Caki2 (cell line): ENCODE measurements at places on chromosomes 1 and 21. TPM values are rescaled to one million over a fixed set of nuclear protein-coding genes. Genes with fewer than 3 reads are reported as not detected.
A peak's percentile ranks its signal among the peaks of the same experiment; 100 is the strongest.

KLHDC7A gene
- total RNA-seq, result 14.4 and 16.3 TPM in 2 replicates

- no peak for DNase-seq
These were observed 91.3 kb upstream of the VAMP3 start for GRCh38 chr1:7679873-7680206.

DNA sequence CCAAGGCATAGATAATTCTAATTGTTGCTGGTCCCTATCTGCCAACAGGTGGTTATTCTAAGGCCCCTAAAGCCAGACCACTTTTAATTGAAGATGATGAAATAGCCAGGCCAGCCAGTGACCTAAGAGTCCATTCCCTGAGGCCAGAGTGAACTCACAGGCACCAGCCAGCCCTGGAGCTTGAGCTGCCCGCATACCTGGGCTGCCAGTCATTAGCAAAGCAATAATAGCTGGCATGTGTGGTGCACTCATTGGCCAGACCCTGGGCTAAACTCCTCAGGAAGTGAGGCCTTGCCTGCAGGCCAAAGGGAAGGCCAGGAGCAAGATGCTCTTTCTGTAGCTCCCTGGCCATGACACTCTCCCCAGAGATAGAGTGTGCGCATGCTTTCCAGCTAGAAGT lies 180.4 kb upstream of the KLHDC7A start:
- DNase-seq, result no peak

LAMB3 gene
- total RNA-seq, result 59.6 and 77.3 TPM in 2 replicates

DNA sequence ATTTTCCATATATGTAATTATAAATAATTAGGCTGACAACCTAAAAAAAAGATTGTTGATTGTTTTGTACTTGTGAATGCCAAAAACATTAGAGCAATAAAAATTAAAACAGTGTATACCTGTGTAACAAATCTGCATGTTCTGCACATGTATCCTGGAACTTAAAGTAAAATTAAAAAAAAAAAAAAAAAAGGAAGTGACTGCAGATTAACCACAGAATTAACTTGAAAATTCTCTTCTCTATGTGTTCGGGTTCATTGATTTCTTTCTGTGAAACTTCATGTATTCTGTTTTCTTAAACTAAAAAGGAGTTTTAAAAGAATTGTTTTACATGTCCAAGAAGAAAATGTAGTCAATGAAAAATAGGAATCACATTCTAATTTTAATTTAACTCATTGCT lies 95.7 kb downstream of the FASLG start:
- no peak for DNase-seq

DNA sequence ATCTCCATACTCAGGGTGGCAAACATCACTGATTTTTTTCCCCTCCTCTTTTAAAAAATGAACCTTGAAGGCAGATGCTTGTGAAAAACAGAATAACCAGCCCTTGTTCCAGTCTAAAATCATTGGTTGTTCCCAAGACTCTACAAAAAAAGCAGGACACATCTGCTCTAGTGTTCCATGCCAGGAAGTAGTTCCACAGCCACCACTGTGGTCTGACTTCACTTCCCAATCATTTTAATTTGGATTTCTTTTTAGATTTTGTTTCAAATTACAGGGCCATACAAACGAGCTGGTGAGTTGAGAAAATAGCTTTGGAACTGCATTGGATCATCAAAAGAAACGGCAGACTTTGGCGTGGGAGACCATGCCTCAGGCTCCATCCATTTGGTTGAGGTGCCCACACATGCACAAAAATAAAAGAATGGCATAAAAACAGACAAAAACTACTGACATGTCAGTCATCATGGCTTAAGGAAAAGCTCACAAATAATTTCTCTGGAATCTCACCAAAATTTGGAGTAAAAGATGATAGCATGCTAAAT lies 210.0 kb downstream of the GABPA start:
- no peak for DNase-seq

TRAF5 gene
- 3.2 and 6.2 TPM in 2 replicates for total RNA-seq

KCNA3 gene
- not detected in 2 replicates for total RNA-seq

GRCh38 chr1:54399765-54400164 lies 6.4 kb downstream of the SSBP3 start:
- DNase-seq, result no peak

- no peak for DNase-seq
These were observed 30.1 kb downstream of the NTPCR start for GRCh38 chr1:232980355-232980978.

DNA sequence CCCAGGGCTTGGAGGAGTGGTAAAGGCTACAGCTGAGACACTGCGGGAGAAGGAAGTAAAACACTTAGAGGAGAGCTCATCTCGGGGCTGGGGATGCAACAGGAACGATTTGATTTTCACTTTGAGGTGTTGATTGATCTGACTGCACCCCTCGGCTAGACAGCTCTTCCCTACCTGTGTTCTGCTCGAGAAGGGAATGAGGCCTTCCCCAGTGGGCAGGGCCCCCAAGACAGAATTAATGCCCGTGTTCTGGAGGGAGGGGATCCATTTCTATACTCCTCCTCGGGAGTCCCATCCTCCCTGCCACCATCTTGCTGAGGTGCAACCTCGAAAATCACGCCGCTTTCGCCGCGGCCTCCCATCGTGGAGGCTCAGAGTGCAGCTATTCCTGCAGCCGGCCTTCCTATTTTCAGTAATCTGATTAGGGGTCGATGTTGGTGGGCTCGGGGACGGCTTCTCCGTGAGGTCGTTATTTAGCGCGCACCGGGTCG lies 2.4 kb downstream of the ATP2B4 start:
- DNase-seq, result no peak

GRCh38 chr1:227170361-227171166 lies 147.7 kb downstream of the CDC42BPA start:
- DNase-seq, result no peak

DNA sequence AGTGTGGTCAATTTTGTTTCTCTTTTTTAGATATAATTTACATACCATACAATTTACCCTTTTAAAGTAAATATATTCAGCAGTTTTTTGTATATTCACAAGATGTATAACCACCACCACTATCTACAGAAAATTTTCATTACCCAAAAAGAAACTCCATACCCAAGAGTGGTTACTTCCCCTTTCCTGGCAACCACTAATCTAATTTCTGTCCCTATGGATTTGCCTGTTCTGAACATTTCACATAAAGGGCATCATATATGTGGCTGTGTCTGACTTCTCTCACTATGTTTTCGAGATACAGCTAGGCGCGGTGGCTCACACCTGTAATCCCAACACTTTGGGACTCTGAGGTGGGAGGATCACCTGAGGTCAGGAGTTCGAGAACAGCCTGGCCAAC lies 13.6 kb downstream of the PACC1 start:
- no peak for DNase-seq

GRCh38 chr21:42001781-42002180 lies 8.4 kb downstream of the ZBTB21 start:
- DNase-seq, result no peak

- no peak for DNase-seq
These were observed at the start of gene LAPTM5 for GRCh38 chr1:30757352-30758120. Gene LAPTM5 (minus strand): TSS chr1:30757774. CDS start chr1:30757745, 29 bp downstream.

PDC gene
- total RNA-seq, result not detected in 2 replicates

- DNase-seq, result no peak
These were observed 34.6 kb downstream of the SLC30A7 start for GRCh38 chr1:100930494-100930893.

XCL1 gene
- not detected in 2 replicates for total RNA-seq

GRCh38 chr1:54537611-54538010 lies 10.4 kb upstream of the ACOT11 start:
- no peak for DNase-seq

DNA sequence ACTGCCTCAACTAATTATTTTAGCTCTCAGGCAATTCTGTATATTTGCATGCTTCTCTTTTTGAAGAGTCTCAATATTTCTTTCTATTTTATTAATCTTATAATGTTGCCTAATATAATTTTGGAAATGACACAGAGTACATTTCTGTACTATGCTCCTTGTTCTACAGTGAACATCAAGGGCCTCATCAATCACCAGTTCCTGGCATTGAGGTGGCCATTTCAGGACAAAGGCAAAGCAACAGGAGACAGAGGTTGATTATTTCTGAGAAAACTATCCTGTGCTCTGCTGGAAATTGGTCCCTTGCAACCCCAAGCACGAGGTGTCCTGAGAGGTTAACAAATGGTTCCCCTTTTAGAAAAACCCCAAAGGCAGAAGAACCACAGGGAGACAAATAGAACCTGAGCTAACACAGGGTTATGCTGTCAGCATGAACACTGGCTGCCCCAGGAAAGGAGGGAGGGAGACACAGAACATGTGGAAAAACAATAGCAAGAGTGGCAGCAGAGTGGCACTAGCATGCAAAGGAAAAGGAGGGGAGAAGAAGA lies 63.9 kb upstream of the VAV3 start:
- no peak for DNase-seq

DNA sequence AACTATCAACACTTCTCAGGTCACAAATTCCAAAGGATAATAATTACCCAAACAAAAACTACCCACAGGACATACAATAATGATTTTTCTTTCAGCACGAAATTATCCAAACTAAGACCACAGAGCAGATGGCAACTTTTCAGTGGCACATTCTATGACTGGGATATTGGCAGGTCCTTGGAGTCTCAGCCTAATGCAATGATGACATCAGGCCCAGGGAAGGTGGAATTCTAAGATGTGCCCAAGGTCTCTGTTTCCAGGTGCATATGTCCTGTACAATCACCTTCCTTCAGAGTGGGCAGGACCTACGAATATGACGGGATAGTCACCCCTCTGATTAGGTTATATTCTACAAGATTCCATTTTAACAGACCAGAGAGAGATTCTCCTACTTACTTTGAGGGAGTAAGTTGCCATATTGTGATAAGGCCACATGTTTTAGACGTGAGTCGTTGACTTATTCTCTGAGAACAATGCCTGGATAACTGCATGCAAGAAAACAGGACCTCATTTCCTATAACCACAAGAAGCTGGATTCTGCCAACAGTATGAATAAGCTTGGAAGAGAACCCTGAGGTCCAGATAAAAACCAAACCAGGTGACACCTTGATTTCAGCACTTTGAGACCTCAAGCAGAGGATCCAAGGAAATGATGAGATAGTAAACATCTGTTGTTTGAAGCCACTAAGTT lies 69.9 kb downstream of the ZC3H11B start:
- no peak for DNase-seq

FAM72C gene
- total RNA-seq, result 2.3 and 6.8 TPM in 2 replicates

- no peak for DNase-seq
These were observed 34.7 kb downstream of the LRRC8D start for GRCh38 chr1:89855413-89856123.

TMPRSS15 gene
- total RNA-seq, result not detected in 2 replicates

DNA sequence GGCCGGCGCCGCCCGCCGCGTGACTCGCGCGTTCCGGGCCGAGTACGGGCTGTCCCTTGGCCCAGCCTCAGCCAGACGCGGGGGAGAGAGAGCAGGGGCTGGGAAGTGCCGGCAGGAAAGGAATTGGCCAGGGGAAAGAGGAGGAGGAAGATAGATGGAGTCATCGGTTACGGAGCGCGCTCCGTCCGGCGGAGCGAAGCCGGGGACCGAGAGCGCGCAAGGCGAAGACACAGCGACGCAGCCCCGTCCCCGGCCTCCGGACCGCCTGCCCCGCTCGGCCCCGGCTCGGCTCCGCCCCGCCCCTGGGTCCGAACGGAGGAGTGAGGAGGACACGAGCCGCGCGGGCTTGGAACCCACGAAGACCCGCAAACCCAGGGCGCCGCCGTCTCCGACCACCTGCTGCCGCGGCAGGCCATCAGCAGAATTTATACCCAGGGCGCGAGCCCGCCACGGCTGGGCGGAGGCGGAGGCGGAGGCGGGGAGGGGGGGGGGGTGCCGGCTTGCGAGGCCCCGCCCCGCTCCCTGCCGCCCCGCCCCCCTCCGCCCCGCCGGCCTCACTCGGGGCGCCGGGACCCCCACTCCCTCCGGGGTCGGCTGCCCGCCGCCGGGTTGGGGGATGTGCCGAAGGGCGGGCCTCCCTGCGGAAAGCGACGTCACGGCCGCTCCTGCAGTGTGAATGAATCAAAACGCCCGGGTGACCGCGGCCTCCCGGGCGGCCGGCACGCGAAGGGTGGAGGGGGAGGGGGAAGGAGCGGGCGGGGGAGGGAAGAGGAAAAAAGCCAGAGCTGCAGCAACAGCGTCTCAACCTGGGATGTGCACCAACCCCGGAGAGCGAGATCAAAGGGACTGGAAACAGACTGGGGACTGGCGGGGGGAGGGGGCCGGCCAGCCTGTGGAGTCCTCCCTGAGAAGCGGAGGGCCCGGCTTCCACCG lies at the start of gene LHX4:
Gene LHX4, plus strand, starts transcription at position 782 of the 933 bp plus-strand sequence. CDS start 266 bp downstream, outside the sequence.
- DNase-seq, result peak; percentile 63

DNA sequence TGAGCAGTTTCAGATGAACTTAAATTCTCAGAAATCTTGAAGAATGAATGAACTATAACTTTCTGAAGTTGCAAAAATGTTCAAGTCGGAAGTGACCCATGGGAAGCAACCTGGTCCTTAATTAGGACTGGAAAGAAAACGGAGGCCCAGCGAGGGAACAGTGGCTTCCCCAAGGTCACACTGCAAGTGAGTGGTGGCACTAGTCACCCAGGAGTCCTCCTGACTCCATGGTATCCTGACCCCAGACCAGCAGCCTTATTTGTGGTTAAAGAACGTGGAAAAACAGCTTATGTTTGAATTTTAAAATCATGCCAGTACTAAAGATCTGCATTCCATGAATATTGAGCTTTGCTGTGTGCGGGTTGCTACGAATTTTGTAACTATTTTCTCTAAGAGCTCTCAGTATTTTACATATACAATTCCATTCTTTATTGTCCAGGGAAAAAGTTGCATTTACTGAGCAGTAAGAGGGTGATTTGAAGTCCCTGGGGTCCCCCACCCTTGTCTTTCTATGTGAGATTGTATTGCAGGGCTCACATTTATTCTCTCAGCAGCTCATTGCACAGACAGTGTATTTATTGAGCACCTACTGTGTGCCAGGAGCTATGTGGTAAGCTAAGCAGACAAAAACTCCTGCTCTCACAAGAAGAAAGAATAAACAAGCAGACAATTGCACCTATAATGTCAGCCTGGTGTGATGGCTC lies 61.6 kb upstream of the ATP5PO start:
- DNase-seq, result no peak

DNA sequence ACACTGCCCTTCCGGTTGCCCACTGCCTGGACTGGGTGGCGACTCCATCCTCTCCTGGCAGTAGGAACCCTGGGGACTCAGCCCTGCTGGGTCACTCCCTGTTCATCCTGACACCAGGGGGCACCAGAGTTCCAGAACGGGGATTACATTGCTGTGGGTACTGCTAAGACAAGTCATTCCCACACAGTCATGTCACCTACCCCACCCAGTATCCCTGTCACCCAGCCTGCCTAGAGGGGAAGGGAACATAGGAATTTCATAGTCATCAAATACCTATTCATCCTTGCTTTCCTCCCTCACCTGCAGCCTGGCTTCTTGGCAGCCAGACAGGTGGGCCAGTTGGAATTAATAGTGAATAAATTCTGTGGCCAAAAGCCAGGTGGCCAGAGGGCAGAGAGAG lies 9.8 kb upstream of the SFN start:
- DNase-seq, result peak; percentile 87

GRCh38 chr1:209064850-209065706 lies 518.4 kb upstream of the CAMK1G start:
- no peak for DNase-seq

DNA sequence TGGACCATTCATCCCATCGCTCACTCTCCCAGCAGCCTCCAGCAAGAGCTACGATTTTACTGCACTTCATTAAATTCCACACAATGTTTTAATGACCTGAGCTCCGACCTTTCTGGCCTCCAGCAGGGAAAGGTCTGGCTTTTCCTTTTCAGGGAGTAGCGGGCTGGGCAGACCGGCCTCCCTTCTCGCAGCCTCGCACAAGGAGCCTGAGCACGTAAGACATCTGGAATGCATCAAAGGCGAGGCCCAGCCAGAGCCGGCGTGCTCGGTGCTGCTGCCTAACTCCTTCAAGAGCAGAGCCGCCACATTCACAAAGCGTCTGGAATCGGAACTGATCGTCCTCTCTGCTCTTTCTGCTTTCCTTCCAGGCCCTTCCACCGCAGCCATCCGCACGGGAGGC lies 32.5 kb upstream of the FHAD1 start:
- DNase-seq, result no peak
